Lower lobe of right lung (tissue), 2 donors: ENCODE measurements at places on chromosomes 16 and 17. TPM values are rescaled to one million over a fixed set of nuclear protein-coding genes. Genes with fewer than 3 reads are reported as not detected.

DNA sequence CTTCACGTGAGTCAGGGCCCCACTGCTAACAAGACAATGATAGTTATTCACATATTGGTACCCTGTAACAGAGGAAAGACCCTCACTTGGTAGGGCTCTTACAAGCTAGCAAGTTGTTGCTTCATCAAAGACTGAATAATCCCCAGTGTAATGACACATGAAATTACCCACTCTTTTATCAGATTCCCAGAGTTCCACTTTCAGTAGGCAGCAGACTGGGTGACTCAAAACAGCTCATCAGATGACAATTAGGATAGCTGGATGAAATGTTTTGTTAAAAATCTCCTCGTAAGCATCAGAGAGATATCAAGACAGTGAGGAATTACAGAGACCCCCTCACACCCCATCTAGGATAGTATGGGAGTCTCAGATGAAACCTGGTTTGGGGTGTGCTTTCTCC lies 6.8 kb upstream of the OR1E2 start:
- no peak for DNase-seq

DNA sequence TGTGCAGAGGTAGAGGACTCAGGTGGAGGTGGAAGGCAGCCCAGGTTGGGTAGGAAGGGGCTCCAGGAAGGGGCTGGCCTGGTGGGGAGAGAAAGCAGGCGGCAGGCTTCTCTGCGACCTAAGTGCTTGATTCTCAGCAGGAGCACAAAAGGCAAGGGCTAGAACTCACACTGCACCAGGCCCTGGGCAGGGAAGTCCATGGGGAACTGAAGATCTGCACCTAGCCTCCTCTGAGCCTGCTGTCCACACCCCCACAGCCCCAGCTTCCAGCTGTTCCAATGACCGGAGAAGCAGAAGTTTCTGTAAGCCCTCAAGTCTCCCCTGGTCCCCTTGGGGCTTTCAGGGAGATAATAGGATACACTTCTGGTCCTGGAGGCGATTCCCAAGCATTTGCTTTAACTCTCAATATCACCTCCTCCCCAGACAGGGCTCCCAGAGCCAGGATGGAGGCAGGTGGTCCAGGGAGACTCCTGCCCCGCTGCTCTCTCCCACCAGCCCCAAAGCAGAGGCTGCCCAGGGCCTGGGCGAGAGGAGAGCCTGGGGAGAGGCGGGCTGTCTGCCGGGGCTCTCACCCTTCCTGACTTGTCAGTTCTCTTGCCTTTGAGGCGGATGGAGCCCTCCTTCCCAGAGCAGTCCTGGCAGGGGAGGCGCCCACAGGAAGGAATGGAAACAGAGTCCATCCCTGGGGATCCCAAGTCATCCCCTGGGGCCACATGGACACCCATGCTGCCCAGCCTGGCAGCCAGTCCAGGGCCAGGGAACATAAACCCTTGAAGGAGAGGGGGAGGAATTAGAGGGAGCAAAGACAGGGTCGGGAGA lies 126.0 kb downstream of the RBFOX3 start:
- no peak for DNase-seq

- no peak for DNase-seq
These were observed 206.3 kb downstream of the RAB11FIP4 start for GRCh38 chr17:31597646-31598398.

GRCh38 chr17:13584701-13585080 lies 17.0 kb downstream of the HS3ST3A1 start:
- no peak for DNase-seq

The SYNGR2 gene
- total RNA-seq: 217 TPM

- no peak for DNase-seq
These were observed 23.1 kb downstream of the MPHOSPH6 start for GRCh38 chr16:82146957-82147356.

- DNase-seq: no peak
These were observed 6.4 kb downstream of the NHERF1 start for GRCh38 chr17:74754832-74755231.

- no peak for DNase-seq
These were observed 376.3 kb downstream of the CNTNAP4 start for GRCh38 chr16:76653390-76654026.

The SYNGR3 gene
- total RNA-seq: 0.24 TPM

DNA sequence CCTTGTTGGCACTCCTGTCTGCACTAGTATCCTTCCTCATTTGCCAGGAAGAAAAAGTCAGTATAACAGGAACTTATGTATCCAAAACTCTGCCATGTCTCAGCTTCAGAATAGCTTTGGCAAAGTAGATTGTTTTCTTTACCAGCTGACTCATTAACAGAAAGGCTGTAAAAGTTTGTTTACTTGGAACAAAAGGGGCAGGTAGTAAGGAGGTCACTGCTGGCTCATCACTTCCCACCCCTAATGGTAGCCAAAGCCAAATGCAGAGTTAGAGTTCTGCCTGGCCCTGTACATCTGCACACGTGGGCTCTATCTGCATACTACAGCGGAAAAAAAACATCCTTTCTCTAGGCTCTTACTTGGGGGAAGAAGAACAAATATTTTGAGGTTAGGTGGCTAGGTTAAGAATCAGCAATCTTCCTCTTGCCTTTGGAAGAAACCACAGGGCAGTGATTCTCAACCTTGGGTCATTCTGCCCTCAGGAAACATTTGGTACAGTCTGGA lies 90.9 kb upstream of the BCAR1 start:
- no peak for DNase-seq

The RAB34 gene
- 62.3 TPM for total RNA-seq

The OR1A1 gene
- not detected for total RNA-seq

- DNase-seq: no peak
These were observed 20.6 kb upstream of the PIK3R6 start for GRCh38 chr17:8887834-8888703.

- DNase-seq: no peak
These were observed 83.8 kb downstream of the ABCC1 start for GRCh38 chr16:16033208-16033717.

DNA sequence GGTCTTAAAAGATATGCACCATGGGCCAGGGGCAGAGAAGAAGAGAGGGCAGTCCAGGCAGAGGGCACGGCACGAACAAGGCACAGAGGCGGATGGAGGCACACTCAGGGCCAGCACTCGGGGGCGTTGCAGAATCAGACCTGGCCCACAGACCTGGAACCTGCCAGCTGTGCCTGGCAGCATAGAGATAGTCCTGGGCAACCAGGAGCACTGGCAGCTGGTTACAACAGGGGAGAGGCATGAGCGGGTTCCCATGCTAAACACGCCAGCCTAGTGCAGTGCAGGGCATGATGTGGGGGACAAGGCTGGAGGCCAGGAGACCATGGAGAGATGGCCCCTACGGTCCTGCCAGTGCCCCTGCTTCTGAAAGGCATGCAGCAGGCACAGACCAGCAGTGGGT lies 56.9 kb upstream of the RBFOX3 start:
- no peak for DNase-seq

GRCh38 chr16:52469775-52470174 lies 77.2 kb downstream of the TOX3 start:
- no peak for DNase-seq

The MBTPS1 gene
- 94.7 TPM for total RNA-seq

DNA sequence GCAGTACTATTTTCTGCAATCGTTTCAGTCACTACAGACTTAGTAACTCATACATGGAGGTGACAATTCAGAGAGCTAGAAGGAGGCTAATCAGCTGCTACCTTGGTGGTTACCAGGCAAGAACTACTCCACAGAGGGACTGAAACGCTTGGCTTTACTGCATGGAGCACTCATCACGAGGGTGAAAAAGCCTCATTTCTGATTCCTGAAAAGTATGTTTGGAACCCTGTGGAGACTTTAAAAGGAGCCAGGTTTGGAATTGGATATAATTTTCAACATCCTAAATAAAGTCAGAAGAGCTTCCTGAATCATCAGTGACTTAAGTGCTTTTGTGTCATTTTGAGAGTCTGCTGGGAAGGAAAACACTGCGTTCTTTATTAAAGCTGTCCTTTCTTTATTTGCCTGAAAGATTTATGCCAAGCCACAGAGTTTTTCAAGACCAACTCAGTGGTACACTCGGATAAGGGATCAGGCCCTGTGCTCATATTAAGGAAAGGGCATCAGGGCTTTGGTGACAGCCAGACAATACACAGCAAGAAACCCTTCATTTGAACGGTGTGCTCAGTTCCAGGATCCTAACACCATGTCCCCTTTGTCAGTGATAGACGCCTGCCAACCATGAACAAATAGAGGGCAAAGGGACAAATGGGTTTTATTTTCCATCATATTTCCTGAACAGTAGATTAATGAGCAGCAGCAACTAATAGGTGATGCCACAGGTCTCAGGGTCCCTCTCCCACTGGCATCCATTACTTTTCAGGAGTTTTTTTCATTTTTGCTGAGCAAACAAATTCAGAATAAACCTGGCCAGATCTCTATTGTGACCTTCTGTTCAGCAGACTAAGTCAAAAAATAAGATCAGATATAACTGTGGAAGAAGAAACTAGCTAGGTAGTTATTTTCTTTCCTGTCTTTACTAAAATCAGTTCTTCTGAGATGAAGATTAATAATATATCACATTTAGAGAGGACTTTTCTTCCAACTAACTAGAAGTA lies 80.5 kb upstream of the CLEC18B start:
- DNase-seq: no peak
